Endothelial cell of coronary artery (primary cell): ENCODE measurements at places on chromosomes 12 and 14. TPM values are rescaled to one million over a fixed set of nuclear protein-coding genes. Genes with fewer than 3 reads are reported as not detected.

CD163L1 gene
- total RNA-seq = 2.6 and 3.8 TPM in 2 replicates

ARHGEF25 gene
- 1.8 and 10.7 TPM in 2 replicates for total RNA-seq

FOS gene
- 2.2 and 3.8 TPM in 2 replicates for total RNA-seq

CCDC77 gene
- total RNA-seq = 6.3 and 11.4 TPM in 2 replicates

RNASE3 gene
- total RNA-seq = not detected in 2 replicates

ENDOU gene
- total RNA-seq = 0.09 TPM in 1 of 2 replicates, not detected in the other

COX8C gene
- not detected in 2 replicates for total RNA-seq

ADAM21 gene
- 0.18 and 0.38 TPM in 2 replicates for total RNA-seq

FGF23 gene
- total RNA-seq = not detected in 2 replicates

TMEM179 gene
- under 0.01 TPM in 1 of 2 replicates, not detected in the other for total RNA-seq

NRIP2 gene
- total RNA-seq = not detected in 2 replicates

ALG10 gene
- 7.7 and 9.9 TPM in 2 replicates for total RNA-seq

GDF3 gene
- total RNA-seq = 0.18 TPM in 1 of 2 replicates, not detected in the other

PRH2 gene
- total RNA-seq = not detected in 2 replicates

CCDC177 gene
- not detected in 2 replicates for total RNA-seq

ASCL1 gene
- total RNA-seq = not detected in 2 replicates

COQ10A gene
- total RNA-seq = 5.5 and 6.3 TPM in 2 replicates

KRT79 gene
- total RNA-seq = 0.28 TPM in 1 of 2 replicates, not detected in the other

SIX4 gene
- total RNA-seq = 2.2 and 2.4 TPM in 2 replicates

USP5 gene
- total RNA-seq = 82.9 and 94.1 TPM in 2 replicates
